ENCODE measurements at places on chromosomes 4 and X.

- DNase-seq = no peak
These were observed 264.5 kb upstream of the ANKRD50 start for GRCh38 chr4:124977045-124977444.

GRCh38 chrX:41796577-41796976 is 72.6 kb downstream of the GPR82 start:
- no peak for DNase-seq

GRCh38 chr4:70298051-70298450 is 36.7 kb upstream of the CABS1 start:
- DNase-seq = no peak

DNA sequence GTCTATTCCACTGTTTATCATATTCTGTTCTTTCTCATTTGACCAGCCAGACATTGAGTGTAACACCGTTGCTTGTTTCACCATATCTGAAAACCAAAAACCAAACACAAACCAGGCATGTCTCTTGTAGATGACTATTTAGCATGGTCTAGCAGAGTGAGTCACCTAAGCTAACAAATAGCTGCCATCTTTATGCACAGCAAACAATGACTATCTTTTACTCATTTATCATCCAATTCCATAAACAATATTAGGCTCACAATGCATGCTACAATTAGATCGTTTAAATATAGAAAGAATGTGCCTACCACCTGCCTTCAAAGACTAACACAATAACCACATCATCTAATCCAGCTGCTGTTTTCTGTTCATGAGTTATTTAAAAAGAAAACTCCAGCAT is 495.4 kb downstream of the PCDH19 start:
- DNase-seq = no peak

DNA sequence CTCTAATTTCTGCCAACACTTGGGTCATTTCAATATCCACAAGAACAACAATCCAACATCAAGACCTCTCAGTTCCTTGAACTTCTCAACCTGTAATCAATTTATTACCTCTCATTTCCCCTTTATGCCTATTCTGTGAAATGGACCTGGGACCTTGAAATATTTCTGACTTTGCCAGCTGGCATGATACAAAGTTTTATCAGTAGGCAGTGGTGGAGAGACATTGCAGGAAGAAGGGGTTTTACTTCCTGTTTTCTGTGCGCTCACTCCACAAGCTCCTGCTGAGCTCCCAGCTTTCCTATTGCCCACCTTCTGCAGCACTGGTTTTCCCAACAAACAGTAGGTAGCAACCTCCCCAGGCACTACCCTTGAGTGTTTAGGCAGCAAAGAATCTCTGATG is 3.5 kb upstream of the ARHGEF6 start:
- no peak for DNase-seq

- DNase-seq = no peak
These were observed 31.3 kb downstream of the SLIT2 start for GRCh38 chr4:20283039-20283438.

DNA sequence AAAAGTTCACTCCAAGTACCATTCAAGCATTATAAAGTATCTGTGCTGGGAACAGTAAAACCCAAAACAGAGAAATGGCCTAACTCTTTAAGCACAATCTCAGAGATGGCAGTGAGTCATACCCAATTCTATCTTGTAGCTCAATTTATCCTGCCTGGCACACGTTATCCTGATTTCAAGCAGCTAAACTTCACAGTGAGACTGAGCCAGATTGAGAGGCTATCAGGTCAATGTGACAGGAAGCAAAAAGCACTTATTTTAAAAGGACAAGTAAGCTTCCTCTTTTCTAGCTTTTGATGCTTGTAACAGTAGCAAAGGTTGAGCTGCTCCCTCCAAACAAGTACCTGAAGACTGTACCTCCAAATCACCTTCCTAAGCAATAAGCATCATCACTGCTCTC is 324.9 kb downstream of the NAF1 start:
- DNase-seq = no peak

DNA sequence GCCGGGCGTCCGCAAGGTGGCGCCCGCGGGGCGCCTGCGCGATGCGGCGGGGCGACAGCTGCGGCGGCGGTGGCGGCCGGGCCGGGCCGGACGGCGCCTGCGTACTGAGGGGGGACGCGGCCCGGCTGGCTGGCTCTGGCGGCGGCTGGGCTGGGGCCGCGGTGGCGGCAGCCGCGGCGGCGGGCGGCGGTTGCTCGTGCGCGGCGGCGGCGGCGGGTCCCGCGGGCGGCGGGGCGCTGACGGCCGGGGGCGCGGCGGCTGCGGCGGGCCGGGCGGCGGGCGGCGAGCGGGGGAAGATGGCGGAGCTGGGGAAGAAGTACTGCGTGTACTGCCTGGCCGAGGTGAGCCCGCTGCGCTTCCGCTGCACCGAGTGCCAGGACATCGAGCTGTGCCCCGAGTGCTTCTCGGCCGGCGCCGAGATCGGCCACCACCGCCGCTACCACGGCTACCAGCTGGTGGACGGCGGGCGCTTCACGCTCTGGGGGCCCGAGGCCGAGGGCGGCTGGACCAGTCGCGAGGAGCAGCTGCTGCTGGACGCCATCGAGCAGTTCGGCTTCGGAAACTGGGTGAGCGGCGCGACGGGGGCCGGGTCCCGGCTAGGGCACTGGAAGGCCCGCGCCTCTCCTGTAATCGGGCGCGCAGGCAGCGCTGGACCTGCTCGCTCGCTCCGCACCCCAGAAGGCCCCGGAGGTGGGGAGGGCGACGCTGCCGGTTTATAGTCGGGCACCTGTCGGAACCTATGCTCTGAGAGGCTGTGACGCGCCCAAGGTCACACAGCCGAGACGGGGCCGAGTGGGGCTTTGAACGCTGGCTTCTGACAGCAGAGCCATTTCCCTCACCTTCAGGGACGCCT is at the start of gene TADA2B:
TSS of gene TADA2B (plus strand) at position 89 of the 853 bp plus-strand sequence. CDS start at position 297, 208 bp downstream.
- peak; percentile 38 for DNase-seq

- DNase-seq = no peak
These were observed 22.7 kb upstream of the PSAPL1 start for GRCh38 chr4:7457201-7458065.

- no peak for DNase-seq
These were observed 55.4 kb downstream of the CLCN3 start for GRCh38 chr4:169675825-169676224.

GRCh38 chrX:112197840-112198239 is 115.3 kb upstream of the TRPC5 start:
- DNase-seq = no peak

DNA sequence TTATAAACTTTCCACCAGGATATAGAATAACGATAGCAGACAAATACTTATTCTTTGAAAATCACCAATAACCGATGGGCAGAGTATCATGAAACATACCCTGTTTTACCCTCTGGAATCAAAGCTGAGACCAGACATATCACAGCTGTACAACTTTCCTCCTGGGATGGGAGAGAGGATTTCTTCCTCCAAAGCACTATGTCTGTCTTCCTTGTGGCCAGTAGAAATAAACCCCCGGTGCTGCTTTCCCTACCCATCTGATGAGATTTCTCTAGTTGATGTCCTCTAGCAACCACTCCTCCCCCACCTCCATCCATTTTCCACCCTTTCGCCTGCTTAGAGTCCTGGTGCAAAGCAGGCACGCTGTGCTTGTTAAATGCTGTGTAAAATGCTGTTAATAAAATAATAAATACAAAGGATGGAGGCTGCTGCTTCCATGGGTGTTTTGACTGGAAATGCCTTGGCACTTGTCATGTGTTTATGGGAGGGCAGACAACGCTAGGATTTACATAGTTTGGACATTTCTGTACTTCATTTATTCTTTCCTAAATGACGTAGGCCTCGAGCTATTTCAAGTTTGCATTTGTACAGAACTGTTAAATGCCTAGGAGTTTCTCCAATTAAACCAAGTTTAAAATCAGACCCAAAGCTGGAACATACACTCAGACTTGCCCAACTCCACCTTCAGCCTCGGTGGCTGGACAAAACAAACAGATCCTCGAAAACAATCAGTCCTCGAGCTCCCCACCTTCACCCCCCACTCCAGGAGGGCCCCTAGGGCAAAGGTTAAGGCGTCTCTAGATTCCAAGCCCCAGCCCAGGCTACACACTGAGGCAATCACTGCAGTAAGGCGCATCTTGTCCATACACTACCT is 10.1 kb downstream of the BCOR start:
- DNase-seq = no peak

- no peak for DNase-seq
These were observed 169.9 kb downstream of the CPE start for GRCh38 chr4:165548702-165549101.

GRCh38 chr4:37628977-37629609 is 57.1 kb downstream of the RELL1 start:
- no peak for DNase-seq

DNA sequence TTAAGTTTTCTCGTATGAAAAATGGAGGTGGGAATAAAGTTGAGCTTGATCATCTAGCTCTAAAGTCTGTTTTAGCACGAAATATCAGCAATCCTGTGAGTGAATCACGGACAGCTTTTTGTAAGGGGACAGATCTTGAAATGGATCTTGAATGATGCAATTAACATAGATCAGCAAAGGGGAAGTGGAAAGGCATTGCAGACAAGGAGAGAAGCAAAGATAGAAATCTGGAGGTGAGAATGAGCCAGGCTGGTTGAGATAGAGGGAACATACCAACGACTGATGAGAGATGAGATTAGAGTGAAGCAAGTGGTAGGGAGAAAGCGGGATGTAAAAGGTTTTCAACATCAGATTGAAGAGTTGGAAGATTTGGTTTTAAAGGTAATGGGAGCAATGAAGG is 4.6 kb upstream of the DGKK start:
- DNase-seq = no peak

- no peak for DNase-seq
These were observed at the start of gene FRMPD4 for GRCh38 chrX:12138361-12139313. Gene FRMPD4 (plus strand): TSS chrX:12138473. CDS start chrX:12138972, 499 bp downstream.

DNA sequence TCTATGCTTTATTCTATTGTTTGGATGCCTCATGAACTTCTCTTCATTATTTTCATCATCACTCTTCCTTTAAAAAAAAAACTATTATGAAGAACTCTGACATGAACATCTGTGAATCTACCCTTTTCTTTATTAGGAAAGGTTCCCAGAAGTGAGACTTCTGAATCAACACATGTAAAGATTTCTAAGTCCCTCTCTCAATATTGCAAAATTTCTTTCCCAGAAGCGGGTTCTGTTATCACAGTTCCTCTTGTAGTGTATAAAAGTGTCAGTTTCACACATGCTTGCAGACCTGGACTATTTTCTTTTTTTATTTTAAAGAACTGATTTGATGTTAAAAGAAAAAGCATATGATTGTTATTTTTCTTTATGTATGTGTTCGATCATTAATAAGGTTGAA is 330.8 kb upstream of the KLF3 start:
- no peak for DNase-seq

GRCh38 chrX:1895583-1895982 is 280.7 kb downstream of the ASMT start:
- no peak for DNase-seq

DNA sequence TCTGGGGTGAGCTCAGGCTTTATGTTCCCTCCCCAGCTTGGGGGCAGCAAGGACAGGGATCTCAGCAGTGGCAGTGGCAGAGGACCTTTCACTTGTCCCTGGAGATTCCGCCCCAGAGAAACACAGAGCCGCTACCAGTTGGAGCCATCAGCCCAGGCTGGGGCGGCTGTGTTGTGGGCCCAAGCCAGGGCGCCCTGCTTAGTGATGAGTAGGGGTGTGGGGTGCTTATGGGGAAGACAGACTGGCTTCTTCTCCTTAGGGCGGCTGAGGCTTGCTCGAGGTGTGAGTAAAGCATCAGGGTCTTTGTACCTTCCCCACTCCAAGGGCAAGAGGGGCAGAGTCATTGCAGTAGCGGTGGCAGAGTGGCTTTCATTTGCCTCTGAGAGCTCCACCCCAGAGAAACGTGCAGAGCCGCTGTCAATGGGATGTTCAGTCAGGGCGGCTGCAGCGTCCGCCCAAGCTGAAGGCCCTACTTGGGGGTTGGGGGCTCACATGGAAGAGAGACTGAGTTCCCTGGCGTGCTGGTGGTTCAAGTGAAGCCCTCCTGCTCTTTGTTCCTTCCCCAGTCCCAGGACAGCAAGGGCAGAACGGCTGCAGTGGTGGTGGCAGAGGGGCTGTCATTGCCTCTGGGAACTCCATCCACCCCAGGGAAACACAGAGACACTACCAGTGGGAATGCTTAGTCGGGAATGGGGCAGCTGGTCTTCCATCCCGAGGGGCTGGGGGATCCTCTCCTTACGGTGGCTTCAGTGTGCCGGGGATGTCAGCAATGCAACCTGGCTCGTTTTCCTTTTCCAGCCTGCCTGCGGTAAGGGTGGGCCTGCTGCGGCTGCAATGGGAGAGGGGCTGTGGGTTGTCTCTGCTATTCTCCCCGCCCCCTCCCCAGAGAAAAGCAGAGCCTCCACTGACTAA is 2142.5 kb upstream of the TENM3 start:
- DNase-seq = no peak

GRCh38 chrX:129772796-129773431 is 6.8 kb upstream of the SASH3 start:
- no peak for DNase-seq

DNA sequence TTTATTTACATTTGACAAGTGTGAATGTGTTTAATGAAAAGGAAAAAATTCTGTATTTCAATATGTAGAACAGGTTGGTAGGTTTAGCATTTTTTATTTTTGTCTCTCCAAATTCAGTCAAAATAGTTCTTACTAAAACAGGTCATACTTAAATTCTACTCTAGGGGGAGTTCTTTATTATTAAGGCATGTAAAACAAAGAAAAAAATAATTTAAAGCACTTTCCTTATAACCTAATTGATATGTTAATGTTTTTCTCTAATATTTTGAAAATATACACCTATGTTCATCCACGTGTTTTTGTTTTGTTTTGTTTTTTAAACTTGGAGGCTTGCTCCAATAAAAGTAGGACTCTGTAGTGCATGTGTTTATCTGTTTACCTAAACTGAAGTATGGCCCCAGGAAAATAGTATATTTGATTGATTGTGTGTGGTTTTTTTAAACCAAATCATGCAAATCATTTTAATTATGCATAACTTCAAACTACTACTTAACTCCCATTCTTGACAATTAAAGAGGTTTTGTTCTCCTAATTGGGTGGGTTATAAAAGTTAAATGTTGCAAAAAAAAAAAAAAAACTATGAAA is 562.7 kb downstream of the RPA4 start:
- no peak for DNase-seq

GRCh38 chrX:17380221-17380620 is 5.2 kb downstream of the NHS start:
- no peak for DNase-seq

- no peak for DNase-seq
These were observed 15.1 kb upstream of the REPS2 start for GRCh38 chrX:16931371-16931770.

DNA sequence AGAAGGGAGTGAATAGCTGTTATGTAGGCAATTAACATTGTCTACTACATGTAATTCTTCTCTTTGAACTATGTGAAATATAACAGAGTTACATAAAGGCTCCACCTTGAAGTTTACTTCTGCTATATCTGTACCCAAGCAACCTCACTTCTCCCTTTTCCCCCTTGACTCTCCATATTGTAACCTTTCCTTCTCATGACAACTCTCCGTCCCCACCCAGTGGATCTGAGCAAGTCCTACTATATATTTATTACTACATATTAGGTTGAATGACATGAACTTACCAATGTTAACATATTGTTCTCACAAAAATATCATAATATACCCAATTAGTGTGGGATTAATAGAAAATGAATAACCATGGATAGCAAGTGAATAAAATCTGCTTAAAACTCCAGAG is 93.2 kb upstream of the ATP8A1 start:
- no peak for DNase-seq
